ENCODE measurements at places on chromosomes 2 and 18.

GRCh38 chr2:69914950-69915945 is at the start of gene MXD1:
MXD1 (plus strand) TSS chr2:69915109; CDS start chr2:69915331, 222 bp downstream.
- peak; percentile 75 for DNase-seq

GRCh38 chr2:64405581-64406406 is 48.2 kb upstream of the LGALSL start:
- DNase-seq: no peak

GRCh38 chr2:15189216-15189615 is 371.9 kb downstream of the NBAS start:
- DNase-seq: no peak

- DNase-seq: no peak
Measured at GRCh38 chr2:128557831-128558241, 239.2 kb upstream of the HS6ST1 start.
